ENCODE measurements at places on chromosomes 3 and 15. TPM values are rescaled to one million over a fixed set of nuclear protein-coding genes. Genes with fewer than 3 reads are reported as not detected.

GRCh38 chr3:128727059-128727458 lies 1.1 kb downstream of the RAB7A start:
- DNase-seq, result no peak

DNA sequence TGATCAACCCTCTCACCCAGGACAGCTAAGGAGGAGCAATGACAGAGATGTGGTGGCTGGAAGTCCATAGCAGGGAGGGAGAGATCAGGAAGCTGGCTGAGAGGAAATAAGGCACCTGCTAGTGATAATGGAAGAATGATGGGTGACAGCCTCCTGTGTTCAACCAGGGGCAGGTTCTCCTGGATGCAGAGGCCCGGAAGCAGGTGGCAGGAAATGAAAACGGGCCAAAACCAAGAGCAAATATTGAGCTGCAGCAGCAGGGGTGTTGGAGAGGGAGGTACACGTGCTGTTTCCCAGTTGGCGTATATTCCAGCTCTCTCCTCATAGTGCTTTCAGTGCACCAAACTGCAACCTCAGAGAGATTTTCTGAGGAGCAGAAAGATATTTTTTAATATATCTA lies 213.4 kb upstream of the TBL1XR1 start:
- no peak for DNase-seq

DNA sequence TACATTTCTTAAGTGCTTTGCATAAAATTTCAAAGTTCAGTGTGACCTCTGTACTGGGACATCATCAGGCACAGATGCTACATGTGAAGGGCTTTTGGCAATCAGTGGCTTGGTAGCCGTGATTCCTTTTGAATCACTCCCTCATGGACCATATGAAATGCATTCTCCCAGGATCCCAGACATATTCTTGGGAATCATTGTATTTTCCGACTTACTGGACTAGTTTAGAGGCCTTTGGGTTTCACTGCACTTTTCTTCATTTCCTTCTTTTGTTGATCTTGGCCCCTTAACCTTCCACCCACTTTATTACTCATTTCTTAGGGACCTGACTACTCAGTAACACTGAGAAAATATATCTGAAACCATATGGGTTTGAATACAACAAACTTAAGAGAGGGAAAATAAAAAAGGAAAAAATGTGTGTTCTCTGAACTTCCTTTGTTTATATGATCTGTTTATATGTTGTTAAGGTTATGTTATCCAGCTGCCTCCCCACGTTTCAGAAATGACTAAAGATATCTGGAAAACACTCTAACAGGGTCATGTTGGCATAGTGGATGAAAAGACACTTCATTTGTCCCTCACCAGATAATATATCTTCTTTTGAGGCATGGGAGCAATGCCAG lies 35.1 kb downstream of the HMG20A start:
- DNase-seq, result peak; percentile 69

- no peak for DNase-seq
These were observed 315.4 kb downstream of the OXSM start for GRCh38 chr3:26105261-26105660.

- DNase-seq, result no peak
These were observed 11.7 kb upstream of the CD47 start for GRCh38 chr3:108102420-108103039.

GRCh38 chr3:194028434-194029004 lies 107.4 kb upstream of the HES1 start:
- DNase-seq, result no peak

GRCh38 chr3:44132061-44132460 lies 109.6 kb upstream of the TOPAZ1 start:
- no peak for DNase-seq

GRCh38 chr3:77323626-77324025 lies 283.7 kb downstream of the ROBO2 start:
- no peak for DNase-seq

DNA sequence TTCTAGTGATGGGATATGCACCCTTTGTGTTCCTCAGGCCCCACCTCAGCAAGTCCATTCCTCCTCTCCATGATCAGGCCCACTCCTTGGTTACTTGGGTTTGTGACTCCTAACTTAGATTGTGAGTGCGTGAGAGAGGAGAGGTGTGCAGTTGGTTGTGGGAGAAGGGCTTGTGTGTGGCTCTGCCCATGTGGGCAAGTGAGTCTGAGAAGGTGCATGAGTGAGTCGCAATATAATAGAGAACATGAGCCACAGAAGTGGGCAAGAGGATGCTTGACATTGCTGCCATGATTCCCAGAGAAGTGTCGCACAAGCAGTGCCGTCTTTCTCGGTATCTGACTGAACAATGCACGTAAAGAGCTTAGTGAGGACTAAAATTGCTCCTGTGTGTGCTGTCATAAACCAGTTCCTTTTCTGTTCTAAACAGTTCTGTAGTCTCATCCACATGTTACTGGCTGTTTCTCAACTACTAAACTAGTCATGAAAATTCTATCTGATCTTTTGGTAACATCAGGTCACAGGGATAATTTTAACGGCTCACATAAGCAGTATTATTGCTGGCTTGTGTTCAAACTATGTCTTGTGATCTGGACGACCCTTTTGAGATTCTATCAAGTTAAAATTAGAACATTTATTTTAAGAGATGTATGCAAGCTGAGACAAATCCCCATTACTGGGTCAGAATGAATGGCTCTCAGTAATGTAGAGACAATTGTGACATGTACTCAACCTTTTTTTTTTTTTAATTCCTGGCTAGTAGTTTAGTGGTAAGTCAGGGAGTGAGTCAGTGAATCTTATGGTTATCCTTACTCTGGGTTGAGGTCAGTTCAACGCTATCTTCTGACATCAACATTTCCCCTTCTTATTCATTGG lies 25.6 kb downstream of the GYG1 start:
- no peak for DNase-seq

DNA sequence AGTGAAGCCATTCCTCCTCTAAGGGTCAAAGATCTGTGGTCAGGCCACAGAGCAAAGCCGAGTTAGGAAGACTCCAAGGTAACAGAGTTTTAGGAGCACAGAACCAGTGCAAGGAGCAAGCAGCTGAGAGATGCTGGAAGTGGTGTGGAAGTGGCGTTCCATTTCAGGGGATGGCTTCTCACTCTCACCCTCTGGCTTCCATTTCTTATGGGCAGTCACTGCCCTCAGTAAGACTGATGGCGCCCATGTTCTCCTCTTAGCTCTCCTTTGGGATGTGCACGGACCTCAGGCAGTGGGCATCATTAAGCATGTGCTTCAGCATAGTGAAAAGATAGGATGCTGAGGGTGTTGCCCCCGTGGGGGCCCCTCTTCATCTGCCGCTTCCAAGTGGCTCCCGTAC lies 90.3 kb downstream of the ASB7 start:
- DNase-seq, result no peak

DNA sequence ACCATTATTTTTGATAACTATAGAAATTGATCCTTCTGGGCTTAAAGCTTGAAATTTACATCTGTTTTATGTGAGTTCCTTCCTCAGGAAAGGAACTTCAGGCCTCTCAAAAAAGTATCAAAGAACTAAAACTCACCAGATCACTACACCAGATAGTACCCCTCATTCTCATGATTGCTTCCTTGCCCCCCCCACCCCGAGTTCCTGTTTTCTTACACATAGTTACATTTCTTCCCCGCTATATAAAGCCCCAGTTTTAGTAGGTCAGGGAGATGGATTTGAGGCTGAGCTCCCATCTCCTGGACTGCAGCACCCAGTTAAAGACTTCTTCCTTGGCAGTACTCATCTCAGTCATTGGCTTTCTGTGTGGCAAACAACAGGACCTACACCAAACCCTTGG lies 80.3 kb upstream of the HRH1 start:
- no peak for DNase-seq

GRCh38 chr3:16999161-16999560 lies 114.4 kb downstream of the PLCL2 start:
- no peak for DNase-seq

DNA sequence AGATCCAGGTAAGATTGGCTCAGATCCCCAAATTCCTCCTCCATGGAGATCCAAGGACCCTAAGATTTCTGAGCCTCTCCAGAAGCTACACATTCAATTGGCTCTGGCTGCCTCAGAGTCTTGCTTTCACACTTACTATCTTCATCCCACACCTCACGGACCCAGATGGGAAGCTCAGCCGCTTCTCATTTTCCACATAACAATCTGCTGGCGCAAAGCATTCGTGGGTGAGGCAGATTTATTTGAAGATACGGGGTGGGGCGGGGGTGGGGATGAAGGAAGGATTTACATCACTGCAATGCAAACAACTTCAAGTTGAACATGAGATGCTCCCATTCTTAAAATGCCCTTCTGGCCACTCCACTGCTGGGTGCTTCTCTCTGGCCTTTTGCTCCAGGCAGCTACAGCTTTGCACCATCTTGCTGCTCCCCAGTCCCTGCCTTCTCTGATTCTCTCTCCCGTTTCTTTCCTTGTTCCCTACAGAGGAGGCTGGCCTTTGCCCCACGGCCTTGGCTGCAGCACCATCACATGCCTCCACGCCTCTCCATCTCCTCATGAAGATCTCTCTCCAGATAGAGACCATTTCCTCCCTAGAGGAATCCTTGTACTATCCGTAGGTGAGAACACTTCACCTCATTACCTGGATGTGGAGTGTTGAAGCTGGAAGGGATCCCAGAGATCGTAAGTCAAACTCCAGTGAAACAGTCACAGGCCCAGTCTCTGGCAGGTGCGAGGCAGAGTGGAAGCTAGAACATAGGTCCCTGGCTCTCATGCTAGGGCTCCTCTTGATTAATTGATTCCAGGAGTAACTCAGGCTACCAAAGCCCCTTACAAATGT lies 175.9 kb downstream of the RPLP1 start:
- no peak for DNase-seq

- DNase-seq, result no peak
These were observed 11.0 kb upstream of the PPP4R2 start for GRCh38 chr3:72985576-72985975.

- no peak for DNase-seq
These were observed 50.8 kb downstream of the PCSK6 start for GRCh38 chr15:101438482-101439284.

DNA sequence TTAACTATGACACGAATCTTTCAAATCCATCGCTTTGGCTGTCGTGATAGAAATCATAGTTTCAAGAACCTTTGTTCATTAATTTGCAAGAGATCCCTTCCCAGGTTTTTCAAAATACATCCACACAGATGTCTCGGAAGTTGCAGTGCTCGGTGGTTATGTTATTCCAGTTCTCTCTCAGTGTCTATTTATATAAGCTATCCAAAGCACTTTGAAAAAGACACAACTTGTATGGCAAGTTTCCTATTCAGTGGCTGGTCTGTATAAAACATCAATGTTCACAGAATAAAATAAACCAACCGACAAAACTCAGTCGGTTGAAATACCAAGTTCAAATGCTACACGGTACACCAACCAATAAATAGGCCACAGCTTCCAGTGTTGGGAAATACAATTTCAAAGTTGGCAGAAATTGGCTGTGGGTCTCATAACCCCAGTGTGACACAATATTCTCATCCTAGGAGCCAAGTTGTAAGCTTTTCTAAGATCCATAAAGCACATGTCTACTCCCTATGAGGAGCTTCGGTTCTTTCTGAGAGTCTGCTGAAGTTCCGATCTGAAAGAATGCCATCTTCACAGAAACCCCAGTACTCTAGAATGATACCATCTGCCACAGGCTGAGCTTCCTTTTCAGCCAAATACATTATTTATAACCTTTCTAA lies 23.7 kb downstream of the SATB1 start:
- no peak for DNase-seq

- DNase-seq, result peak; percentile 98
These were observed 1.4 kb downstream of the POLR2H start for GRCh38 chr3:184362668-184363546.

DNA sequence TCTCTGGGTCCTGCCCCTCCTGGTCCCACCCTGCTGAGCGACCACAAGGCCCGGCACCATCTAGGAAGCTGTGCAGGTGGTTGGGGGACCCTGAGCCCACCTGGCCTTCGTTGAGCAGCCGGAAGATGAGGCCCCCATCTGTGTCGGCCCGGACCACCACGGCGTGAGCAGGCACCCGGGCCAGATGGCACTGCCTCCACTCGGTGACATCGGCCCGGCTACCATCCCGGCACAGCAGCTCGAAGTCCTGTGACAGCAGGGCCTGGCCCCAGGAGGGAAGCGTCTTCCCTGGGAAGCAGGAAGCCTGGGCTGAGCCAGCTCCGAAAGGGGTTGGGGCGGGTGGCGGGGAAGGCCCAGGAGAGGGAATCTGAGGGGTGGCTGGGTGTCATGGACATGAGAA lies 12.6 kb downstream of the MELTF start:
- DNase-seq, result no peak

GRCh38 chr15:68373028-68373427 lies 58.9 kb downstream of the ITGA11 start:
- no peak for DNase-seq

- DNase-seq, result no peak
These were observed 143.2 kb upstream of the PRICKLE2 start for GRCh38 chr3:64368257-64369020.

- DNase-seq, result no peak
These were observed 36.2 kb upstream of the CFAP161 start for GRCh38 chr15:81097890-81098280.

DNA sequence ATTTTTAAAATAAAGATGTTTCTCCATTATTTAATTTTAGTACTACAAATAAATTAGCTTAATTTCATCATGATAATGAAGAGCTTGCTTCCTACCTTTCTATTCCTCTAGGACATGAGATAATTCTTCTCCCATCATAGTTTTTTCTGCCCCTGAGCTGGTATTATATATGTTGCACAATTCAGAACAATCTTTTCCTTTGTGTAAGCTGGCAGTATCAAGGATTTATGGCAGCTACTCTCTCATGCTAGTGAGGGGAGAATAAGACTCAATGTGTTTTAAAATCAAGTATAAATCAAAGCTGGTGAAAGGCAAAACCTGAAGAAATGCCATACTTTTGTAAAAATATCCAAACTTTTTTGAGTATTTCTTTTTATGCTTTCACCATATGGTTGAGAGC lies 1405.3 kb downstream of the SI start:
- no peak for DNase-seq

DNA sequence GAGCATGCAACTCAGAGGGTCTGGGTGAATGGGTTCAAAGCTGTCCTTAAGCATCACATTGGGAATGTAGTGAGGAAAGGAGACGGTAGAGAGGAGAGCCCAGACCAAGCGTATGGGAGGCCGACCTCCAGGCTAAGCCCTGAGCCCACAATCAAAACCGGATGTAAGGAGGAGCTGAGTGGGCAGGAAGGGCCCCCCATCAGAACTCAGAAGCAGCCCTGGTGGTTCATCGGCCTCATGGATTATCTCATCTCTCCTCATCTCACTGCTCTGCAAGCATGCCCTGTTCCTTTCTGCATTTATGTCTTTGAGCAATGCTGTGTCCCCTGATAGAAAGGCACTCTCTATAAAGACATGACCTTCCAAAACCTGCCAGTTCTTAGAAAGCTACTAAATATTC lies 6.2 kb downstream of the HDC start:
- DNase-seq, result no peak

GRCh38 chr15:74913041-74913440 lies 6.4 kb upstream of the FAM219B start:
- DNase-seq, result no peak

GRCh38 chr3:31958701-31959152 lies 22.3 kb downstream of the OSBPL10 start:
- DNase-seq, result no peak

The EPHB3 gene
- polyA plus RNA-seq, result 29.1 TPM

The GRM7 gene
- polyA plus RNA-seq, result 1.8 TPM

The NOX5 gene
- polyA plus RNA-seq, result 0.73 TPM

The GOLGA8J gene
- polyA plus RNA-seq, result 1.8 TPM

The HMG20A gene
- 55.2 TPM for polyA plus RNA-seq

The TMCO5A gene
- not detected for polyA plus RNA-seq

The CADM2 gene
- polyA plus RNA-seq, result 0.38 TPM
